CD4-positive, alpha-beta T cell treated with Interleukin-6 at 100 ng/mL for 8 hours (primary cell): ENCODE measurements at places on chromosomes 7 and 10.
A peak's percentile ranks its signal among the peaks of the same experiment; 100 is the strongest.

DNA sequence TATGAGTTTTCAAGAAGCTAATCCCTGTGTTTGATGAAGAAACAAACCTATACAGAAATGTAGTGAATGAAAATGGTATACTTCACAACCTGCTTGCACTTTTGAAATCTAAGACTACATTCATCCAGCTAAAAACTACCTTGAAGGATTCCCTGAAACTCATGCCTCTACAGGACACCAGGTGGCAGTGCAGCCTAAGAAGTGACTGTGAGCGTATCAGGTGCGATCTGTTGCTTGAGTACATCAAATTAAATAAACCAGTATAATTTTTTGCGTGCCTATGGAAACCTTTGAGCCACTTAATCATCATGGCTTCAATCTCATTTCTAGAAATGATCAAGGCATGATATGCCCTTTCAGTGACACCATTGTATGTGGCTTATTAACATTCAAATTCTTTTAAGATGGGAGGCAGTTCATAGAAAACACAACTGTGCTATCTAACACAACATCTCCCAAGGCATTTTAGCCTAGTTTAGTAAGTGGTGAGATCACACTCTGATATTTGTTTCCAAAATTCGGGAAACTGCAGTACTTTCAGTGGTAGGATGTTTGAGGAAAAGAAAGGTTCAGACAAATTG, 57.4 kb downstream of the PPP1R17 start:
- DNase-seq: no peak

GRCh38 chr10:42954766-42955492, 121.9 kb upstream of the RET start:
- DNase-seq: no peak

GRCh38 chr10:47310090-47310505, 10.1 kb downstream of the GDF10 start:
- DNase-seq: no peak

- no peak for DNase-seq
Observed at GRCh38 chr10:101827919-101828600, 9.8 kb upstream of the OGA start.

- no peak for DNase-seq
Observed at GRCh38 chr7:22566592-22566991, 66.6 kb upstream of the STEAP1B start.

- DNase-seq: peak; percentile 87
Observed at GRCh38 chr10:96586419-96587263, at the start of gene TM9SF3. TSS of gene TM9SF3 (minus strand) at chr10:96587012. CDS start at chr10:96586835, 177 bp downstream.

- DNase-seq: no peak
Observed at GRCh38 chr7:75565132-75565837, 73.2 kb downstream of the SPDYE5 start.

DNA sequence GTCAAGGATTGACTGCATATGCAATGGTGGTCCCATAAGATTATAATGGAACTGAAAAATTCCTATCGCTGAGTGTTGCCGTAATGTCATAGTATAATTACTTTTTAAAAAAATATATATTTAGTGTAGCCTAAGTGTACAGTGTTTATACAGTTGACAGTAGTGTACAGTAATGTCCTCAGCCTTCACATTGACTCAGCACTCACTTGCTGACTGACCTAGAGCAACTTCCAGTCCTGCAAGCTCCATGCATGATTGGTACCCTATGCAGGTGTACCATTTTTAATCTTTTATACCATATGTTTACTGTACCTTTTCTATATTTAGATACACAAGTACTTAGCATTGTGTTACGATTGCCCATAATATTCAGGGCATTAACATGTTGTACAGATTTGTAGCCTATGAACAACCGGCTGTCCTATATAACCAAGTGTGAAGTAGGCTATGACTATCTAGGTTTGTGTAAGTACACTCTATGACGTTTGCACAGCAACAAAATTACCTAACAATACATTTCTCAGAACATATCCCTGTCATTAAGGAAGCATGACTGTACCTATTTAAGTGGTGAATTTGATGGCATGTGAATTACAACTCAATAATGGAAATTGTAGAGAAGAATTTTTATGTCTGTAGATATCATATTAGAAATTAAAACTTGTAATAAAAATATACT, 40.9 kb downstream of the CCNY start:
- DNase-seq: no peak

GRCh38 chr7:94871132-94871531, 36.3 kb upstream of the PPP1R9A start:
- no peak for DNase-seq

DNA sequence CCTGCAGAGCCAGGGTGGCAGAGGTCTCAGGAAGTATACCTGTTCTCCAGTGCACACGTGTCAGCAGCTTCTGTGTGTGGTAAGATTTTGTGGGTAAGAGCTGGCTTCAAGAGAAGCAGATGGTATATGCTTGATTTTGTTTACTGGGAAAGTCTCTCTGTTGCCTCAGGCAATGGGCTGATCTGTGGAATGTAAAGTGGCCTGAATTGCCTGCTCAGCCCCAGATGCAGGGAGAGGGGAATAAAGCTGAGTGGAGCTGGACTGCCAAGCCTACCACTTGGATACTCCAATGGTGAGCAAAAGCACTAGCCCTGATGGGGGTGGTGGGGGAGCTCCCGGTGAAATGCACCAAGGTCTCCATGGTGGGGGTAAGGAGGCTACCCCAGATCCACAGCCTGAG, 156.1 kb downstream of the WDR11 start:
- no peak for DNase-seq

GRCh38 chr7:136677471-136678365, 190.7 kb upstream of the CHRM2 start:
- no peak for DNase-seq

GRCh38 chr10:66180581-66181318, 745.1 kb upstream of the LRRTM3 start:
- DNase-seq: peak; percentile 33

DNA sequence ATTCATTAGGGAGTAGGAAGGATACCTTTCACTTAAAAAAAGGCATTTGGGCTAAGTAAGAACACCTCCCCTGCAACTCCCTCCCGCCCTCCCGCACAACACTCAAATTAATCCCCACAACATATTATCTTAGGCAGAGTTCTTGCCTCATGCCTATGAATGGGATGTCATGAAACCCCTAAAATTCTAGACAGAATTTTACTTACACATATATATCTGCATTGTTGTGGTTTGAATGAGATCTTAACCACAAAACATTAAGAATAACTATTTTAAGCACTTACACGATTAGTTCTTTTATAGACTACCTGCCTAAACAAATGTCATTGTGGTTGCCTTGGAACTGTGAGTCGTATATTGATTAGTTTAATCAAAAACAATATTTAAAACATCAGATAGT, 4.5 kb upstream of the ITGB1 start:
- no peak for DNase-seq

GRCh38 chr10:48333856-48334255, 27.4 kb downstream of the MAPK8 start:
- no peak for DNase-seq

DNA sequence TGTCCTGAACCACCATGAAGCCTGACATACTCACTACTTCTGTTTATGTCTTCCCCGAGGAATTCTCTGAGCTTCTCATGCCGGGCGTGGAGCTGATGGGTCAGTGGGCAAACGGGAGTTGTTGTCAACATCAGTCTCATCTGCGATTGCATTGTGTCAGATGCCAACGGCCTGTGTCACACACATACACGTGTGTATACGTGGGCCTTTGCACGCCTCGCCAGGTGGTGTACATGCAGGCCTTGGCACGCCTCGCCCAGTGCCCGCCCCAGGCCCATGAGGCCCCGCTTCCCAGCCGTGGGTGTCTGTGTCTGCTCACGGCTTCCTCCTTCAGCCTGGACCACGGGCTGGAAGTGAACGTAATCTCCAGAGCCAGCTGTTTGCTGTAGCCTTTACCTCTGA, 7.5 kb upstream of the CSGALNACT2 start:
- DNase-seq: no peak

GRCh38 chr10:102859911-102860310, 5.9 kb downstream of the BORCS7 start:
- DNase-seq: no peak

DNA sequence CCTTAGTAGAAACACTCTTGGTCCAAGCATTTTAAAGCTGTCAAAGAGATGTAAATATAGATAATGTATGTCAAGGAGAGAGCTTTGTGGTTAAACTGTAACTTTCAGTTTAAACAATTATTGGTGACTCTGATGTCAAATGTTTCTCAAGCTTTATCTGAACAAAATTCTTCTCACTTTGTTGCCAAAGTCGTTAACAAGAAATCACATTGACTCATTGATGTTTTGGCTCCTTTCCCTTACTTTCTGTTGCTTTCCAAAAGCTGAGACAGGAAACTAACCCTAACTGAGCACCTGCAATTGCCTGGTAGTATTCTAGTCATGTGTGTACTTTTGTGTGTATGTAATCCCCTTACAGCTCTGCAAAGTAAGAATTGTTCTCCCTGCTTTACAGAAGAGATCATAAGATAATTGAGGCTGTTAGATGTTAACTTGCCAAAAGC, 108.5 kb downstream of the CFTR start:
- no peak for DNase-seq

GRCh38 chr7:75639886-75640190, 98.9 kb downstream of the HIP1 start:
- no peak for DNase-seq

DNA sequence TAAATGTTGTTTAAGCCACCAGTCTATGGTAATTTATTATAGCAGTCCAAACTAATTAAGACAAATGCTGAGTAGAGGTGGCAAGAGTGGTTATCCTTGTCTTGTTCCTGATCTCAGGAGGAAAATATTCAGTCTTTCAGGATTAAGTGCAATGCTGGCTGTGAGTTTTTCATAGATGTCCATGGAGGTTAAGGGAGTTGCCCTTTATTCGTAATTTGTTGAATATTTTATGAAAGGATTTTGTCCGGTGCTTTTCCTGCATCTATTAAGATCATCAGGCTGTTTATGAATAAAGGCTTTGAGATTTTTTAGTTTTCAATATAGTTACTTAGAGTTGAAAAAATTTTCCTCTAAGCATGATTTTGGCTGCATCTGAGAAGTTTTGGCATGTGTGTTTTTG, 182.2 kb downstream of the SPAG6 start:
- no peak for DNase-seq

- no peak for DNase-seq
Observed at GRCh38 chr7:66602159-66602558, 26.5 kb upstream of the KCTD7 start.
